ENCODE measurements at places on chromosomes 1 and 21.
A peak's percentile ranks its signal among the peaks of the same experiment; 100 is the strongest.

DNA sequence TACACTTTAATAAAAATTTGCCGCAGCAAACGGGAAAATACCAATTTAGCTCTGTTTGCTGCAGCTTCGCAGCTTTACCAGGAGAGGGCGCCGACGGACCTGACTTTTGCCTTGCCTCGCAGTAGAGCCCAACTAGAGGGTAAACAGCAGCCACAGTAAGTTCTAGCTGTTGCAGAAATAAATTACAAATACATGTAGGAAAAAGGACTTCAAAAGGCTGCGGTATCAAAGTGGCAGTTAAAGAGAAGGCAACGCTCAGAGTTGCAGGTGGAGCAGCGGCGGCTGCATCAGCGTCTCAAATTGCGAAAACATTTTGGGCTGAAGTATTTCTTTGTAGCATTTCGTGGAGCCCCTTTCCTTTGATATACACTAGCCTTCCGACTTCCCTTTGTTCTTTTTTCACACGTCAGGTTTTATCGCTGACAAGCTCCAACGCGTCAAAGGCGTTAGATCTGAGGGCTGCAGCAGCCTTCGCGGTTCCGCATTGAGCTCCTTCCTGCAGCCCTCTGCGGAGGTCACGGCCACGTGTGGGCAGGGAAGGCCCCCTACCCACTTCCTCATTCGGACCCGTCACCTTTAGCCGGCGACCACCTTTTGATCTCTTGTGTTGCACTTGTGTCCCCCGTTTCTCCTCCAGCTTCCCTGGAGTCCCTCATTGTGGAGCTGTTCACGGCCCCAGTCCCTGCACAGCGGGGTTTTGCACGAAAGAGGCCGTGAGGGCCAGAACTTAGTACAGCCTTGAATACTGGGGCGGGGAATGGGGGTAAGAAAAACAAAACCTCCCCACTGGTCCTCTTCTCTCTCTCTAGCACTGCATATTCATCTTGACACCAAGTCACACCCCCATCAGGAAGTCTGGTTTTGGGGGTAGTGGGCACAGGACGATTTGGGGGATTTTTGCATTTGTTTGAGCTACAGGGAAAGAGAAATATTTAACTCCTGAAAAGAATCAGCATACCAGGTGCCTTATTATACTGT, 72.8 kb downstream of the S1PR1 start:
- DNase-seq: peak; percentile 44

- no peak for DNase-seq
These were observed 183.8 kb downstream of the PBX1 start for GRCh38 chr1:164742745-164743144.

GRCh38 chr1:162366149-162366548, 10.5 kb downstream of the SPATA46 start:
- no peak for DNase-seq

- no peak for DNase-seq
These were observed 360.4 kb upstream of the LYPLAL1 start for GRCh38 chr1:218813237-218813636.

DNA sequence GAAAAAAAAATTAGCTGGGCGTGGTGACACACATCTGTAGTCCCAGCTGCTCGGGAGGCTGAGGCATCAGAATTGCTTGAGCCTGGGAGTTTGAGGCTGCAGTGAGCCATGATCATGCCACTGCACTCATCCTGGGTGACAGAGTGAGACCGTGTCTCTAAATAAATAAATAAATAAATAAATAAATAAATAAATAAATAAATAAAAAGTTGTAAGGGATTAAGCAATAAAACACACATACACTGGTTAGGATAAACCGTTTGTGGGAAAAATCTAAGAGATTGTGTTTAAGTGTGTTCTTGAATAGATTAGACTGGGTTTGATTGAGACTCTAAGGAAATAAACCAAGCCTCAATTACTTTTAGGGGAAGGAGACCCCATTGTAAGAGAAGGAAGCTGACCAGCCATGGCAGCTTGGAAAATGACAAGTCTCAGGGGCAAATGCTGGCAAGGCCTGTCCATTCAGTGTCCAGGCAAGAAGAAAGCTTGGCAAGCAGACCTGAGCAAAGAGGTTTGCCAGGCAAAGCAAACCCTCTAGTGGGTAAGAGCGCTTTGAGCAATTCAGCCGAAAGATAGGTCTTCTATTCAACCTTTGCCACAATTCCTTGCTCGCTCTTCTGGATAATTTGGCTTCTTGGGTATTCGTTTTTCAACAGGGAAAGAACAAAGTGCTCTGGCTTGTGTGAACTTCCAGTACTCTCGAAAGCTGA, 106.9 kb upstream of the SERBP1 start:
- DNase-seq: no peak

DNA sequence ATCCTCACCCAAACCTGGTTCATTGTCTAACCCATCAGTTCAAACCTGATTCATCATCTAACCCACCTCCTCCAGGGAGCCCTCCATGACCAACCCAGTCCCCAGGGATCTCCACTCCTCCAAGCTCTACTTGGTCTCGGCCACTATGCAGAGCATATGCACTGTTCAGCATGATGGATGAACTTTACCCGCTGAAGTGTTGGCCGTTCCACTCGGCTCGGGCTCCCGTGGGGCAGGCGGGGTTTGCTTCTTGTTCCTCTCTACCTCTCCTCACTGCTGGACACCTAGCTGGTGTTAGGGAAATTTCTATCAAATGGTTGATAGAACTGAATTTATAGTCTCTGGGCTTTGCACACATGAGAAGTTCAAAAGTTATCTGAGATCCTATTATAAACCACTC, 111.0 kb downstream of the TRABD2B start:
- no peak for DNase-seq

DNA sequence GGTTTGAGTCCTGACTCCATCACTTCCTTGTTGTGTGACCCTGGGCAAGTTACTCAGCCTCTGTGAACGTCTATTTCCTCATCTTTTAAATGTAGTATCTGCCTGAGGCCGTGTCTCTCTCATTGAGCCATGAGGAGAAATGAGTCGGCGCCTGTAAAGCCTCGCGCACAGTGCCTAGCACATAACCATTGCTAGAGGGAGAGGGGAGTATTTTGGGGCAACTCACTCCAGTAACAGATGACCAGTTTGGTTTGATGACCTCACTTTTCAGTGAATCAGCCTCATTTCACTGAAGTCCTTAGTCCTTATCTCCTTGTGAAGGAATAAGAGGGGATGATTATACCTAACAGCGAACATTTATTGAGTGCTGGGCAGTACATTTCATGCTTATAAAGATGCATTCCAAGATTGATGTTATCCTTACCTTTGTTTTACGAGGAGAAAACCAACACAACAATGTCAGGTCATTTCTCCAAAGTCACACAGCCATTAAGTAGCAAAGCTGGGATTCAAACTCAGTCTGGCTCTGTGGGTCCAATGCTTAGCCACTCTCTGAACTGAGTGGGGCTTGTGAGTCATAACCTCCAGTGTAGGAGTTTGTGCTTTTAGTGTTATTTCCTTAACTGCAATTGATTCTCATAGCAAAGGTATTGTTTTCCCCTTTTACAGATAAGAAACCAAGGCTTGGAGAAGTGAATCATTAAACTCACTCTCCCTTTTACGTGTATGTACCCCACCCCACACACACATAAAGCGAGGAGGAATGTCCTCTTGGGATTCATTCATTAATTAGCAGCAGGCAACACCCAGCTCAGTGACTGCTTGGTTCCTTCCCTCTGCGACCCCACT, 25.9 kb downstream of the KCNC4 start:
- peak; percentile 53 for DNase-seq

DNA sequence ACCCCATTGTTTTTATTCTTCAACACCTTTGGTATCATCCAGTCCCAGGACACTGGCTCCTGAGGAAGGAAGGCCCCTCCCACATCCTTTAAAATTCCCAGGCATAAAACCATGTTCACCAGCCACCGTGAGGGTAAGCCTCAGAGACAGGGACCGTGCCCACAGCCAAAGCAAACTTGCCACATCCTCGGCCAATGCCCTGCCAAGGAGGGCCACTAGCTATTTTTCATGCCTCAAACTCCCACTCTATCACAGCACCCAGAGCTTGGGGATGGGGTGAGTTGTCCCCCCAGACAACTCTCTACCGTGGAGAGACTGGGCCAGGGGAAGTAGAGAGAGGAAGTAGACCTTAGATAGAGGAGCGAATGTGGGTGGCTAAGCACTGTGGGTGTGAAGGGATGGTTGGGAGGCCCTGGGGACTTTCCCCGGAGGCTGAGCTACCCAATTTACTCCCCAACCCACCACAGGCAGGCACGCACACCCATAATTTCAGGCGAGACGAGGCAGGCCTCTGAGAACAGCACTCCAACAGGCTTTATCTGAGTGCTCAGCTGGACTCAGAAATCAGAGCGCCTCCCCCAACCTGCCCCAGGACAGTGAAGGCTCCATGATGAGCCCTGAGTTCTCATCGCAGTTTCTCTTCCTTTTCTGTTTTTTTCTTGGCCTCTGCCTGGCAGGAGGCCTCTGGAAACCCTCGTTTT, 15.9 kb upstream of the BTG2 start:
- peak; percentile 78 for DNase-seq

GRCh38 chr1:196207612-196208217, 400.5 kb downstream of the KCNT2 start:
- DNase-seq: no peak

GRCh38 chr1:30322859-30323257, 400.5 kb downstream of the MATN1 start:
- no peak for DNase-seq

DNA sequence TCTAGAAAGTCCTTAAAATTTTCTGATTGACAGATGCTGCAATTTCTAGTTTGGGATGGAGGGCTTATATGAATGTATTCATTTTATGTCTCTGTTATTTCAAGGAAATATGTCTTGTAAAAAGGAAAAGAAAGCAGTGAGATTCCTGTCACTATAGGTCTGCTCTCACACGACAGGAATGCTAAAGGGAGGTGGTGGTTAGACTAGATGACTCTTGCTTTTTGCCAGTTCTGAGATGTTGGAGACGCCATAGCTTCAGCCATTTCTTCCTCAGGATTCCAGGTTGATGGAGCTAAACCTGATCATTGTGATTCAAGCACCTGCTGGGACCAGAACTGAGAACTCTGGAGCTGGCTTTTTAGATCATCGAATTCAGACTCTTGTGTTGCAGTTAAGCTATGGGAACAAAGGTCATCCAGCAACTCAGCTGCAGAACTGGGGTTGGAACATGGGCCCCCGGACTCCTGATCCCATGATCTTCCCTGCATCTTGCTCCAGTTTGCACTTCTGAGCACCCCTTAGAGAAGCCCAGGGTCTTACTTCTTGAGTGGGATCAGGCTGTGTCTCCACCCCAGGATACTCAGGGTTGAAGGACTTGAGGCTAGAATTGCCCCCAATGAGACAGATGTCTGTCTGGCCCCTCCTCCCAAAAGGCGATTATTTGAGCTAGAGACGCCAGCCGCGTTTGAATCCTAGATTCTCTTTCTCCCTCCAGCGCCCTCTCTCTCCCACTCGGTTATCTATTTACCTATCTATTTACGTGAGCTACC, 46.7 kb upstream of the FOXO6 start:
- no peak for DNase-seq

- no peak for DNase-seq
These were observed 23.4 kb downstream of the LDLRAP1 start for GRCh38 chr1:25566730-25567341.

- DNase-seq: no peak
These were observed 211.2 kb downstream of the RRAGC start for GRCh38 chr1:38648417-38648816.

- DNase-seq: no peak
These were observed 584 bp upstream of the C1orf141 start for GRCh38 chr1:67135354-67135753.

GRCh38 chr1:69649383-69649990, 81.8 kb downstream of the LRRC7 start:
- no peak for DNase-seq

DNA sequence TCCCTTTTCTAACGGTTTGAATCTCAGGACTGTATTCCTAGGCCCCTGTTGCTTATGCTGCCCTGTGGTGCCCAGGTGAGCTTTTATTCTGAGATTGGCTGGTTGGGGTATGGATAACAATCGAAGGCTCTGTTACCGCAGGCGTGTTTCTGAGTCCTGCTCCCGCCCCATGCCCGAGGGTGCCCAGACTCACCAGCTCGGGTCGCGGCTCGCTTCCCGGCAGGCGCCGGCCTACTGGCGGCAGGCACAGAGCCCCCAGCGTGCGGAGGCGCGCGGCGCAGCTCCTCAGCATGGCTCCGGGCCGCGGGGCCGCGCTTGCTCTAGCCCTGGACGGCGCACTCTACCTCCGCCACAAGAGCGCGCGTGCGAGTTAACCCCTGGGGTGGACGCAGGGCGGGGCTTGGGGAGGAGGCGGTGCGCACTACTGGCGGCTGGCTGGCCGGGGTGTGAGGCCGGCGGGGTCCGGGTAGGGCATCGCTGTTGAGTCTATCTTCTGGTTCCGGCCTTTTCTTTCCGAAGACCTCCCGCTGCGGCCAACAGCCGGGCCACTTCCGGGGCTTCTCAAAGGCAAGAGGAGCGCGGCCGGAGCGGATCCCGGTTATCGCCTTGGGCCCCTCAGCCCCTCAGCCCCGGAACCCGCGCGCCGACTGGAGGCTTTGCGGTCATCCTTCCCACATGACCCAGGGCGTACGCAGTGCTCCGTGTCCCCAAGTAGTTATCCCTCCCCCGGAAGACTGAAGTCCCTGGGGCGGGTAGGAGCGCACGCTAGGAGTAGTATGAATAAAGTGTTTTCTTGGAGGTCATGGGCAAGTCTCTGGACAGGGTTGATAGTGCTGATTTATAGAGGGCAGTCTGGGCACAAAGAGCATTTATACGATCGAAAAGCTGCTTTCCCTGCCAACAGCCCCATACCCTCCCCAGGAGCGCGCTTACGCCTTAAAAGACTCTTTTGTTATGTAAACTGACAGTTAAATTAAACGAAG, at the start of gene THEM4:
Gene THEM4, minus strand, starts transcription at position 345 of the 983 bp plus-strand sequence. Its CDS starts 53 bp downstream, at position 292.
- DNase-seq: peak; percentile 98

GRCh38 chr1:27598902-27599528, 4.9 kb downstream of the AHDC1 start:
- peak; percentile 32 for DNase-seq

DNA sequence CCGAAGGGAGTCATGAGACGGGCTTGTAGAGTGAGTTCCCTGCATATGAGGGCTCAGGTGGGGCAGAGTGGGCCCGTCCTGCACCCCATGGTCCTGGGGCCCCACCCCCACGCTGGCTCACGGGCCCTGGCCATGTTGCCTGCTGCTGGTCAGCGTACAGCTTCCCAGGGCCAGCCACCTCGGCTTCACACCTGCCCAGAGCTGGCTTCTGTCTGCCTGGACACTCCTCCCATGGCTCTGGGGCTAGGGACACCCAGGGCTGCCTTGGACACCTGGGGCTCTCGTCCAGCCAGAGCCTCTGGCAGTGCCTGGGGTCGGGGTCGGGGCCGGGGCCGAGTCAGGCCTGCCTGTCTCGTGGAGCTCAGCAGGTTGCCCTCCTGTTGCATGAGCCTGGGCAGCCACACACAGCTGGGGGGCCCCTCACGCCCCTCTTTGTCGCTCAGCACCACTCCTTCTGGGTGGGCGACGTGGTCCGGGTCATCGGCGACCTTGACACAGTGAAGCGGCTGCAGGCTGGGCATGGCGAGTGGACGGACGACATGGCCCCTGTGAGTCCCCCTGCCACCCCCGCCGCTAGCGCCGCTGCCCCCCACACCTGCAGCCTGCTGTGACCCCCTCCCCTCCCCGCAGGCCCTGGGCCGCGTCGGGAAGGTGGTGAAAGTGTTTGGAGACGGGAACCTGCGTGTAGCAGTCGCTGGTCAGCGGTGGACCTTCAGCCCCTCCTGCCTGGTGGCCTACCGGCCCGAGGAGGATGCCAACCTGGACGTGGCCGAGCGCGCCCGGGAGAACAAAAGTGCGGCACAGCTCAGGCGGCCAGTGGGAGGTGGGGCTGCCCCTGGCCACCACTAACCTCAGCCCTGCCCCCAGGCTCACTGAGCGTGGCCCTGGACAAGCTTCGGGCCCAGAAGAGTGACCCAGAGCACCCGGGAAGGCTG, 5.5 kb upstream of the MMP23B start:
- no peak for DNase-seq

GRCh38 chr21:41197582-41197981, 29.6 kb downstream of the BACE2 start:
- no peak for DNase-seq
